ENCODE measurements at places on chromosomes 3 and 15. TPM values are rescaled to one million over a fixed set of nuclear protein-coding genes. Genes with fewer than 3 reads are reported as not detected.

DNA sequence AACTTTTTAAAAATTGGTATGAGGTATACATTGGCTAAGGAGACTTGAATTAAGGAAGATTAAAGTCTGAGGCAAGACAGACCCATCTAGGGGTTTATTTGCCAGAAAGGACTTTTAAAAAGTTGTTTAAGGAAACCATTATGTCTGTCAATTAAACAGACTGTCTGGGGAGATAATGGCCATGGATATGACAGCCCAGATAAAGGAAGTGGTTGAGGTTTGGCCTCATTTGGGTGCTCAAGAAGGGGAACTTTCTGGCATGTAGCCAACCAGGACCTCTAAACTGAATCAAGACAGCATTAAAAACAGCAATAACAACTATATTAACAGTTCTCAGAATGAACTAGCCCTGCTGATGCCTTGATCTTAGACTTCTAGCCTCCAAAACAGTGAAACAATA lies 9.9 kb upstream of the CD200R1L start:
- no peak for DNase-seq

DNA sequence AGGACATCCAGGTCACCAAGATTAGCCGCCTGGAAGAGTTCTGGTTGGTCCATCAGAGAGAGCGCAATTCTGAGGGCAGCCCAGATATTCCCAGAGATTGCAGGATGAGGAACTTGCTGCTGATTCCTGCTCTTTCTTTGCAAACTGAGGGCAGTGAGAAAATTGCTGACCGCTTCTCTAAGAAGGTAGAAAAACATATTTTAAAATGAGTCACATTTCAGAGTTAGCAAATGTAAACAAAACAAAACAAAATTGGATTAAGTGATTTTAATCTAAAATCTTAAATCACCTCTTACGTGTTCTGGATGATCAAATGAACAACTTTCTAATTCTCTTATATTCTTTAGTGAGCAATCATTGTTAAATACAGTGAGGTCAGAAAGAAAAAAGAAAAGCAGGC lies 149.0 kb downstream of the USP13 start:
- no peak for DNase-seq

GRCh38 chr15:90184119-90184785 lies 16.9 kb upstream of the SEMA4B start:
- peak; percentile 71 for DNase-seq

DNA sequence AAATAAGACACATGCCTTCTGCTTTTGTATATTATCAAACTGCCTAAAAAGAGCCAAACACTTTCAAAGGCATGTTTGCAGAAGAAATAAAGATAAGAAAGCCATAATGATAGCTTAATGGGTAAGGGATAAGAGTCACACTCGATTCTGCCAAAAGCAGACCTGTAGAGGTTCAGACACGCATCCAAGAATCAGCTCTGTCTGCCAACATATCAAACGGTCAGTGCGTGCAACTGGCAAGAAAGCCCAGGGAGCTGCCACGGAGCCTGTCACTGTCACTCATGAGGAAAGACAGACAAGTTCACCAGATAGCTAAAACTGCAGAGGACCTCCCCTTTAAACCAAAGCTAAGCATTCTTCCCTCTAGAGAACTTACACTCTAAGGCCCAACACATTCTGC lies 23.2 kb downstream of the DCP1A start:
- DNase-seq: no peak

- no peak for DNase-seq
Observed at GRCh38 chr15:27027229-27027628, 56.2 kb downstream of the GABRG3 start.

DNA sequence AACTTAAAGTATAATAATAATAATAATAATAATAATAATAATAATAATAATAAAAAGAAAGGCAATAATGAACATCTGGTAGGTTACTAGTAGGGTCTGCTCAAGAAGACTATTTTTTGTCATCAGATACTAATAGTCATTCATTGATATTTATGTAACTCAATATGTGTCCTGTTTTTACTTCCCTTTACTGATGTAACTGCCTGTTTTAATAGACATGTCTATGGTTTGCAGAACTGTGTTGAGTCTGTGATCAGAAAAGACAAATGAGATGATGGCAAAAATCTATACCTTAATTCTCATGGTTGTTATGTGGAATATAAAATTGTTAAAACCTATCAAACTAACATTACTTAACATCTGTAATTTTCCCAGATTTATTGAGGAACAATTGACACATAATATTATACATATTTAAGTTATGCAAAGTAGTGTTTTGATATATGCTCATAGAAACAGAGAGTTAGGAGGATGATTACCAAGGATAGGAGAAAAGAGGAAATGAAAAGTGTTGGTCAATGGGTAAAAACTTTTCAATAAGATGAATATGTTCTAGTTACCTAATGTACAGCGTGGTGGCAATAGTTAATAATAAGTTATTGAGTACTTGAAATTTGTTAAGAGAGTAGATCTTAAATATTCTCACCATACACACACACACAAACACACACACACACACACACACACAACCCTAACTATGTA lies 699.4 kb downstream of the ZPLD1 start:
- DNase-seq: no peak

DNA sequence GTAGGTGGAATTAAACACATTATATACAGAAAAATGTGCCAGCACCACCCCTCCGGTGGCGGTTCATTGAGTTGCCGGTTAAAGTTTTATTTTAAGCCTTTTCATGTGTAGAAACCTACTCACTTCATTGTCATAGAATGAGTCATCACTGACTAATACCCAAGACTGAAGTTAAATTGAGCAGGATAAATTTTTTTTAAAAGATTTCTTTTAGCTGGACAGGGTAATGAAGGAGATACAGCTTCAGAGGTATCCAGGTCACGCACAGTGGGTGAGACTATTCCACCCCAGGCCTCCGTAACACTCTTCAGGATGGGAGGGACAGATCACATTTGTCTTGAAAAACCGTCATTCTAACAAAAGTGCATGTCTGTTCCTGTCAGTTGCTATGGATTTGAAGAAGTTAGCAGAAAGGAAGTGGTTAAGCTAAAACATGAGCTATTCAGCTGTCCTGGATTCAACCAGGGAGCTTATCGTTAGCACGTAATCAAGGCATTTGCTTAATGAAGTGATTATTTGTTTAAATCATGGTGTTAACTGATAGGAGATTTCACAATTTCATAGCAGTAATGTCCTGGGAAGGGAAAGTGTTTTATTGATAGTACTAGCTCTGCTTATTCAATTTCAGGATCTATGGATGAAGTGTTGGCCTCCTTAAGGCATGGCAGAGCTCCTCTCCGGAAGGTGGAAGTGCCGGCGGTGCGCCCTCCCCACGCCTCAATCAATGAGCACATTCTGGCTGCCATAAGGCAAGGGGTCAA lies 23.4 kb downstream of the WHAMM start:
- DNase-seq: peak; percentile 64

- peak; percentile 57 for DNase-seq
Observed at GRCh38 chr3:138347960-138348753, at the start of gene MRAS. MRAS (plus strand) TSS chr3:138348579; CDS start chr3:138372884, 24,305 bp downstream.

DNA sequence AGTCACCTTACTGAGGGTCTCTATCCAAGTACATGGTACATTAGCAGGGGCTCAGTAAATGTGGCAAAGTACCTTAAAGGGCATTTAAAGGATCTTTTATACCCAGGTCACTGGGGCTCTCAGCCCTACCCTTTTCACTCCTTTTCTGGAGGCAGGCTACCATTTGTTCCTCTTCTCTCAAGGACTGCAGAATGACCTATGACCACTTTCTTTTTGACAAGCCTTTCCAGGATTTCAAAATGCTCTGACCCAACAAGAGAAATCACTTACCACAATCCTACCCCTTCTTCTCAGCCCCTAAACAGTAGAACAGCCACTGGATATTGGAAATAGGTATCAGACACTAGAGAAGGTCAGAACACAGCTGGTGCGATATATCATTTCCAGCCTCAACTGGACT lies 221.8 kb upstream of the TPRG1 start:
- no peak for DNase-seq

DNA sequence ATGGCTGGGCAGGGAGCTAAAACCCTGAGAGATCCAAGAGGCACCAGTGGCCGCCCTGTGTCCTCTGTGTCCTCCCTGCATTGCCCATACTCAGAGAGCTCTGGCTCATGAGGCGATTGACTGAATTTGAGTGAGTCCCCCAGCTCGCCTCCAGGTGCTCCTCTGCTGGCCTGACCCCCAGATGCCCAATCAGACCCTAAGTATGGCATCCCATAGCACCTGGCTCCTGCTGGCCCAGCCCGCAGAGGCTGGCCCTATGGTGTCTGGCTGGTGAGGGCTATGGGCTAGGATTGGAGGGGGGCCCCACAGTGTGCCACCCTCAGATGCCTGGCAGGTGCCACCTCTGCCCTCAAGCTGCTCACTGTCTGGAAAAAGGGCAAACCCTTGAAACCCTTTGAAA lies 1.6 kb upstream of the TKT start:
- DNase-seq: no peak

DNA sequence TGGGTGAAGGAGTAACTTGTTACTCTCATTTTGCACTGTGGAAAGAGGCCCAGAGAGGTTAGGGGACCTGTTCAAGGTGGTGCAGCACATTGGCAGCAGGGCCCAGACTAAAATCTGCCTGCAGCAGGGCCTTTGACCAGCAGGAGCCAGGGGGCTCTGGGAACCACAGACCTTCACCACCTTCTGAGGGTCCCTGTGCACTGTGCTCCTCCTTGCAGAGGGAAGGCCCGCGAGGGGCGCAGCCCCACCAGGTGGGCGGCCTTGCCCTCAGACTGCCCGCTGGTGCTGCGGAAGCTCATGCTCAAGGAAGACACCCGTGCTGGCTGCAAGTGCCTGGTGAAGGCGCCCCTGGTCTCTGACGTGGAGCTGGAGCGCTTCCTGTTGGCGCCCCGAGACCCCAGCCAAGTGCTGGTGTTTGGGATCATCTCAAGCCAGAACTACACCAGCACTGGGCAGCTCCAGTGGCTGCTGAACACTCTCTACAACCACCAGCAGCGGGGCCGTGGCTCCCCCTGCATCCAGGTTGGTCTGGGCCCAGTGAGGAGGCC lies 61.5 kb upstream of the FGD5 start:
- no peak for DNase-seq

DNA sequence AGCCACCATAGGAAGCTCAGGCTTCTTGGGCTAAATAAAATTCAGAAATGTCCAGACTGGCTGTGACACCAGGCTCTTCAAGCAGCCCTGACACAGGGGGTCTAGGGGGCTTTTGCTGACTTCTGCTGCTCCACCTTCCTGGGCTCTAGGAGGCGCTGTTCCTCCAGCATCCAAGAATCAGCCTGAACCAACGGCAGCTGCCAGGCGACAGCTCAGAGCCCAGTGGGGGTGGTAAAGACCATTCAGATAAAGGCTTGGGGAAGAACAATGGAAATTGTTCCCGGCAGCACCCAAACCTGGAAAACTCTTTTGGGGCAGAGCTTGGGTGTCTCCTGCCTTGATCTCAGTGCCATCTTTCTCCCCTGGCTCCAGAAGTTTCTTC lies 21.6 kb upstream of the PSTPIP1 start:
- DNase-seq: peak; percentile 22

GRCh38 chr3:45440131-45440530 lies 51.8 kb downstream of the LARS2 start:
- no peak for DNase-seq

GRCh38 chr3:66399529-66400232 lies 101.1 kb downstream of the LRIG1 start:
- DNase-seq: no peak

GRCh38 chr15:69599271-69599670 lies 146.7 kb downstream of the RPLP1 start:
- DNase-seq: no peak

- DNase-seq: no peak
Observed at GRCh38 chr3:9687514-9687913, 16.1 kb upstream of the CPNE9 start.

DNA sequence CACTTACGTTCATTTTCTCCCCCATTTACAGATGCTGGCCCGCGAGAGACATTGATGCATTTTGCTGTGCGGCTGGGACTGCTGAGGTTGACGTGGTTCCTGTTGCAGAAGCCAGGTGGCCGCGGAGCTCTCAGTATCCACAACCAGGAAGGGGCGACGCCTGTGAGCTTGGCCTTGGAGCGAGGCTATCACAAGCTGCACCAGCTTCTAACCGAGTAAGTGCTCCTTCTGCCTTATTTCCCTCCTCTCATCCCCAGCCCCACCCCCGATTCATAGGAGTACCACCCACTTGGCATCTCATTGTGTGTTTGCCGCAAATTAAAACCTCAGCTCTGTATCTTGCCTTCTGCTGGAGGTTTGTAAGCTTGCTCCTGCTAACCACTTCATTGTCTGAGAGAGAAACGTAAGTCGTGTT lies 163.3 kb downstream of the AKAP13 start:
- no peak for DNase-seq

DNA sequence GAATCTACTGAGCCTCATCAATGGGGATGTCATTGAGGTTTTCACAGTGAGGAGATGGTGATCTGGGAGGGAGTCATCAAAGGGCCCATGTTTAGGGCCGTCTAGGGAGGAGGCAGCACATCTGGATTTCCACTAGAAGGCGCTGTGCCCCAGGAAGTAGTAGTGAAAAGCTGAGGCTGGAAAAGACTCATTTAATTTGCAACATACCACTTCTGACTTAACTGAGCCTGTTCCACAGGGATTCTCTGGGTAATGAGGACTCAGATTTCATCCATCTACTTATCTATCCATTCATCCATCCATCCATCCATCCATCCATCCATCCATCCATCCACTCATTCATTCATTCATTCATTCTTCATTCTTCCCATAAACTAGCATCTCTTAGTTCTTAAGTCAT lies 17.4 kb upstream of the SHF start:
- peak; percentile 58 for DNase-seq

XYLB gene
- 14.0 TPM for total RNA-seq

MTHFS gene
- total RNA-seq: 30.5 TPM

RASGRP1 gene
- 1.6 TPM for total RNA-seq

LSAMP gene
- total RNA-seq: 0.25 TPM

LIPC gene
- total RNA-seq: not detected

FGF7 gene
- total RNA-seq: 0.49 TPM

P2RY12 gene
- total RNA-seq: not detected

LIPH gene
- total RNA-seq: 13.7 TPM

CAMK2N2 gene
- 5.1 TPM for total RNA-seq
